ENCODE measurements at places on chromosomes 2 and 18.

DNA sequence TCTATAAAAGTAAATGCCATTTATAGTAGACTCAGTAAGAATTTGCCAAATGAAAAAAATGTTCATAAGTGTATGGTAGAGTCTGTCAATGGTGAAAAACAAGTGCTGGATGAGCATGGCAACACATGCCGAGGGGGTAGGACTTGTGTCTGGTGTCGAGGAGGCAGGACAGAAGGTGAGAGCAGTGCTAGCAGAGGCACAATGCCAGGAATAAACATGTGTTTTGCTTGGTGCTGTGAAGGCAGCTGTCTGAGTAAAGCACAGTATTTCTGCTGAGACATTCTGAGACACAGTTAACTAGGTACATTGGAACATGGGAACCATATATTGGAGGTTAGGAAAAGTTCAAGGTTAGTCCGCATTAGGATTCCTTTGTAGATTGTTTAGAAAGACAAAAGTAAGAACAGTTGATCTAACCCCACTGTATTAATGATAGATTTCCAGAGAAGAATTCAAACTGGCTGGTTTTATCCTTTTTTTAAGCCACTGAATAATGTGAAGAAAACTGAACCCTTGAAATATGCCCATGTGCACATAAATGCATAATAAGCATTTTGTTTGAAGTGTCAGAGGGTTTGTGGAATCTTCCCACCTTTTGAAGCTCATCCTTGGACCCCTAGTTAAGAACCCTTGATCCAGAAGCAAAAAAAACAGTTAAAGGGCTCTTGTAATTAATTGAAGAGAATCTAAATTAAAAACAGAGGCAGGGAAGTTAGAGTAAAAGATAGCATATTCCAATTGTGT is 7.1 kb downstream of the RBM45 start:
- no peak for DNase-seq

DNA sequence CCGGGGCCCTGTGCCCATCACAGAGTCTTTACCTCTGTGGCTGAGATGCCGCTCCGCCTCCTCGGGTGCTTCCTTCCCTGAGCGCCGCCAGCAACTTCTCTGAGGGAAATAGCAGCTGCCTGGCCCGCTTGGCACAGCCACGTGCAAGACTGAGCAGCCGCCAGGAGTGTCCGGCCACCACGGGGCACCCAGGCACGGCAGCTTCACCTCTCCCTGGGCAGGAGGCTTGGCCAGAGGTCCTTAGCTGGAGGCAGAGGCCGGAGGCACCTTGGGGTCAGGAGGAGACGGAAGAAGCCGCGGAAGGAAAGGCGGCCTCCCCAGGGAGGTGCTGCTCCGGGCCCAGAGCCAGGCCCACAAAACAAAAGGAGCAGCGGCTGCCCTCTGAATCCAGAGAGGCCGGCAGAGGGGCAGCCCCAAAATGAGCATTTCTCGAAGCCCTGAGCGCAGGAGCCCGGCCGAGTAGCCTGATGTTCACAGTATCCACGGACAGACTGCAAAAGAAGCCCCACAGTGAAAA is 6.0 kb upstream of the LIMS2 start:
- no peak for DNase-seq

GRCh38 chr2:212282671-212283261 is 255.8 kb downstream of the ERBB4 start:
- no peak for DNase-seq

DNA sequence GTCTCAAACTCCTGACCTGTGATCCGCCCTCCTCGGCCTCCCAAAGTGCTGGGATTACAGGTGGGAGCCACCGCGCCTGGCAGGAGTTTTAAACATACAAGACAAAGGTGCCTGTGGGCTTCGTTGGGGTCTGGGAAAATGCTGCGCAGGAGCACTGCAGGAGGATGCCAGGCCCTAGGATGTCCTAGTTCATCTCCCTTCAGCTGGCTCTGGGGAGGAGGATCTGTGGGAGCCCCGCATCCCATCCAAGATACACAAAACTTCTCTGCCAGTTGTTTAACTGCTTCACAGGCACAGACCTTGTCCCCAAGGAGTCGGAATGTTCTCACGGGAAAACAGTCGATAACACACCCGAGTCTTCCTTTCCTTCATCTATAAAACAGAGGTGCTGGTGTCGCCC is 89.1 kb downstream of the POLR1A start:
- DNase-seq = no peak

DNA sequence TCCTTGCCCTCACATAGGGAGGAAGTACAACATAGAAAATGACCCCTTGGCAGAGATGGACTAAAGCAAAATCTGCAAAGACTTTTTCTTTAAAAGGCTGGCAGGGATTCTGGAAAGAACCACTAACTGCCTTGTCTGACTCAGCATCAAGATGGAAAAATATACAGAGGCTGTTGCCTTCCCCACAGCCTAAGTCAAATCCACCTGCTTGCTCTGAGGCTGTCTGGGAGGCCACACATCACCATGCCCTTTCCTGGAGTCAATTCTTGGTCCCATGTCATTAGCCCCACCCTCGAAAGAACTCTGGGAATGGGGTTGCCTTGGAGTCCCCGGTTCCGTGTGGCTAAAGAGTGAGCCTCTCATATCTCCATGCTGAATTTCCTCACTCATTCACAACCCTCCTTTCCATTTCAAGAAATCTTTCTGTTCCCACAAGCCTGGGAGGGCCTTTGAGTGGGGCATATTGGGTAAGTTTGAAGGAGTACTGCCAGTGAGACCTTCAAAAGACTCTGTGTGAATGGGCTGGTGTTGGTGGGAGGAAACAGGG is 39.4 kb downstream of the BMP10 start:
- DNase-seq = no peak

GRCh38 chr2:95316466-95317122 is 19.4 kb downstream of the KCNIP3 start:
- DNase-seq = no peak

DNA sequence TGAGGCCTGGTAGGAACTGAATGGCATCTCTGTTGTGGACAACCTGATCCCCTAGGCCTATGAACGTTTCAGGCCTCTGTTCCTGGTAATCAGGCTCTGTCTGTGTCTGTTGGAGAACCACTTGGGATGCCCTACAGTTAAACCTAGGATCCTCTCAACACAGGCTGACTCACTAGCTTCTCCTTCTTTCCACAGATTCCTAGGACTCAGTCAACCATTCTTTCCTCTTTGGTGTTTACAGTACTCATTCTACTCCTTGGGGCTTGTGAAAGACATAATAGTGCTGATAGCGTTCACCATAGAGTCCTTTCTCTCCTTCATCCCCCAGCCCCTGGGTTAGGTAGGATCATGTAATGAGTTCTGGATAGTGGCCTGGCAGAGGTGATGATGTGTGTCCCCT is 544.3 kb downstream of the METTL4 start:
- no peak for DNase-seq

DNA sequence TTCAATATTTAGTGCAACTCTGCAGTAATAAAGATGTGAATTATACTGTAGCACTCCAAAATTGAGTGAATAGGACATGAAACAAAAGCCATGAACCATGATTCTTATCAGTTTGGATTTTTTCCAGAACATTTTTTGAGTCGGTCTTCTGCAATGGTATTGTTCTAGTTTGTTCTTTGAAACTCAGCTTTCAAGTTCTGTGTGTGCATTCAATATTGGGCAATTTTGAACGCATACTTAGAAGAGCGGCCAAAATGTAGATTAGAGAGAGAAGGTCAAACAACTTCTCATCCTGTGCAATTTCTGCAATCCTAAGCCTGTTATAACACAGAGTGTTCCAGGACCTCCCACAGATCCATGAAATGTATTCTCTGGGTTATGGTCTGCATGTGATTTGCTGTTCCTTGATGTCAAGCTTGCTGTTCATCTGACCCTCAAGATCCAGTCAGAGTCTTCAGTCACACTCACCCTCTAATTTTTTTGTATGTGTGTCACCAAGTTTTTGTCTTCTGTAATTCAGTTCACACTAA is 48.3 kb downstream of the TSPYL6 start:
- DNase-seq = no peak

- no peak for DNase-seq
These were observed 296.9 kb upstream of the HS6ST1 start for GRCh38 chr2:128615571-128615970.

DNA sequence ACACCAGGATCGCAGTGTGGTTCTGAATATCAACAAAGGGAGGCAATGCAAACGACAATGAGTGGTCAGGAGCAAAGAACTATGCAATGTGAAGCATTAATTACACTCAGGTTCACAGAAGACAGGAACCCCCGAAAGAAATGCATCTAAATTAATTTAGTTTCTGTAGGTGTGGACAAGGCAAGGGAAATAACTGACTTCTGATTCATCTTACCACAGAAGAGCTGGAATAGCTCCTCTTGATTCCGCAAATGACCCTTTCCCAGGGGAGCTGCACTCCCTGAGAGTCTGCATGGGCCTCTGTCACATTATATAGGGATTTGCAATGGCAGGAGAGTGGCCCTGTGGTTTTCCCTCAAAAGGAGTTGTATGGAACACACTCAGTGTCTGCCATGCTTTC is 263.9 kb upstream of the APCDD1 start:
- no peak for DNase-seq

DNA sequence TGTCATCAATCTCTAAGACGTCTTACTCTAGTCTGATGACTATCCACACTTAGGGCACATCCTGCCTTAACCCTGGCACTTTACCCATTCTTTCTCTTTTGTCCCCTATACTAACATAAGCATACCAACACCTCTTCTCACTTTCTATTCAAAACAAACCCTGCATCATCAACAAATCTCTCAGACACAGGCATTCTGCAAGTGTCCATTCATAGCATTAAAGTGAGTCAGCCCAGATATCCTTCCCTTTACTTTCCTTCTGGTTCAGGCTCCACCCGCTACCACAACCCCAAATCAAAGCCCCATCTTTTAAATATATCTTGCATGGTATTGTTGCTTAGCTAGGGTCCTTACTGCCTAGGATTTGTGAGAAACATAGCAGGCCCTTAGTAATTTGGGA is 3.8 kb downstream of the GRB14 start:
- DNase-seq = no peak

GRCh38 chr2:39683022-39683699 is 17.4 kb downstream of the TMEM178A start:
- DNase-seq = no peak

GRCh38 chr2:135831180-135831812 is 5.7 kb downstream of the LCT start:
- no peak for DNase-seq

GRCh38 chr2:225122007-225122406 is 79.7 kb upstream of the DOCK10 start:
- no peak for DNase-seq

GRCh38 chr2:240965296-240965904 is 33.0 kb upstream of the SNED1 start:
- DNase-seq = no peak
